ENCODE measurements at places on chromosomes 2 and 18. TPM values are rescaled to one million over a fixed set of nuclear protein-coding genes. Genes with fewer than 3 reads are reported as not detected.

Gene RAX
- not detected for total RNA-seq

Gene DSG1
- 2.5 TPM for total RNA-seq

- DNase-seq: no peak
Measured at GRCh38 chr2:102520009-102520408, 47.0 kb downstream of the SLC9A4 start.

GRCh38 chr2:54867457-54867856 lies 144.0 kb downstream of the EML6 start:
- DNase-seq: no peak

DNA sequence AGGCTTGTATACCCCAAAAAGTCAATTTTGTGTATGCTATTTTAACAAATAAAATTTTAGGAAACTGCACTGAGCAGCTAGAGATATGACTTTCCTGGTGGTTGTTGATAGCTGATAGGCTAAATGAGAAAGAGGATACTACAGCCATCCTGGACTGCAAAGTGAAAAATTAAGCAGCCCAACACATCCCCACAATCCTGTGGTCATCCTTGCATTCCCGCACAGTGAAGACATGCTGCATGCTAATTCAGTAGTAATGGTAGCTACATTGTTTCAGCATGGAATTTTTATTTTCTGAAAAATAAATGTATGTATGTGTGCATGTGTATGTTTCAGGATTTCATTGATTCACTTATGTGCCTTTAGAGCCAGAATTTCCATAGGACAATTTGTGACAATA lies 124.2 kb upstream of the CCDC68 start:
- no peak for DNase-seq

GRCh38 chr2:175535631-175536030 lies 354.1 kb upstream of the ATP5MC3 start:
- no peak for DNase-seq

- no peak for DNase-seq
Measured at GRCh38 chr18:65429601-65430000, 321.2 kb upstream of the CDH7 start.

DNA sequence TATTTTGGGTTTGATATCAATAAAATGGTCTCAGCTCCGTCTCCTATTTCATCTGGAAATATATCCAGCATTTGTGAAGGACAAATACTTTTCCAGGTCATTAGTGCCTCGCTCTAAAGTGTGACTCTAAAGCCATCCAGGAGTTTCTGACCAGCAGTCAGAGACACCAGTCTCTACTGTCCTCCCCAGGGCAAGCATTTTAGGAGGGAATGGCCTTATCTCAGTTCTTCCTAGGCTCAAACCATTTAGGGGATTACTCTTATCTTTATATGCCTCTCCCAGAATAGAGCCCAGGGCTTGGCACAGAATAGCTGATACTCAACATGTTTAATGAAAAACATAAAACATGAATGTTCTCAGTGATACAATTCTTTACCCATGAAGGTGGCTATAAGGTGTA lies 187.6 kb downstream of the NAPG start:
- no peak for DNase-seq

GRCh38 chr2:119246884-119247843 lies 23.5 kb downstream of the STEAP3 start:
- no peak for DNase-seq

All from left lobe of liver (tissue), 2 donors.